Effector CD8-positive, alpha-beta T cell (primary cell): ENCODE measurements at places on chromosomes 2 and 18.

DNA sequence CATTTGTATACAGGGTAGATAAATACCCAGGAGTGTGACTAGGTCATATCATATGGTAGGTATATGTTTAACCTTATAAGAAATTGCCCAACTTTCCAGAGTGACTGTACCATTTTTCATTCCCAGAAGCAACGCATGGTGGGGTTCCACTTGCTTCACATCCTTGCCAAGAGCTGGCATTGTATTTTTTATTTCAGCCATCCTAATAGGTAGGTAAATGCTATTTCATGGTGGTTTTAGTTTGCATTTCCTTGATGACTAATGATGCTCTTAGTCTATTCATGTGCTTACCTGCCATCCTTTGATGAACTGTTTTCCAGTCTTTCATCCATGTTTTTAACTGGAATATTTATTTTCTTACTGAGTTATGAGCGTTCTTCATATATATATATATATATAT is 51.9 kb downstream of the MAP4K3 start:
- no peak for DNase-seq

DNA sequence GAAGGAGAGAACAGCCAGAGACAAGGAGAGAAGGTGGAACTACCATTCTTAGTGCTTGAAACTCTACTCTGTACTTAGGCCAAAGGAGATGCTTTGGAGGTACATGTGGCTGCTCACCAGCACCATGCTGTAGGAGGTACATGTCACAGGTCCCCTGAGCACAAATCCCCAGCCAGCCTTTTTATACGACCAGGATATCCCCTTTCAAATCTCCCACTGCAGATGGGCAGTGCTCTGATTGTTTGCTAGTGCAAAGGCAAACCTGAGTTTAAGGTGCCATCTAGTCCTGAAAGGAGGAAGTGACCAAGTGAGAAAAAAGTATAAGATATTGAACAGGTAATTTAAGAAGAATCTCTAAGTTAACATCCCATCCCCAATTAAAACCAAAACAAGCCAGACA is 17.1 kb upstream of the TTC21B start:
- no peak for DNase-seq

DNA sequence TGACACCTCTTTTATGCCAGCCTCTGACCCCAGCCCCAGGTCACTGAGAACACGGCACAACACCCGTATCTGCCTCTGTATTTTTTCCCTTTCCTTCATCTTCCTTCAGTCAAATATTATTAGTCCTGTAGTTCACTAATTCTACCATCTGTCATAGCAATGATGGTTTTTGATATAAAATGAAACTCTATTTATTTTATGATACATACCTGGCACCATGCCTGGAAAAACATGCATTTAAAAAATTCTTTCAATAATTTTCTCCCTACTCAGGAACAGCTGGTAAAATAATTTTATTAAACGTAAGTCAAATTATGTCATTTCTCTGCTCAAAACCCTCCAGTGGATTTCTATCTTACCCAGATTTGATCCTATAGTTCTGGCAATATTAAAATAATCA is 224.7 kb downstream of the CDH7 start:
- no peak for DNase-seq

- no peak for DNase-seq
Observed at GRCh38 chr2:155815851-155816250, 516.7 kb downstream of the NR4A2 start.

- no peak for DNase-seq
Observed at GRCh38 chr2:221500501-221501209, 71.4 kb downstream of the EPHA4 start.

- DNase-seq = no peak
Observed at GRCh38 chr18:45332871-45333270, 282.4 kb upstream of the SLC14A2 start.

GRCh38 chr2:239040152-239040761 is 192.4 kb downstream of the TWIST2 start:
- DNase-seq = no peak

DNA sequence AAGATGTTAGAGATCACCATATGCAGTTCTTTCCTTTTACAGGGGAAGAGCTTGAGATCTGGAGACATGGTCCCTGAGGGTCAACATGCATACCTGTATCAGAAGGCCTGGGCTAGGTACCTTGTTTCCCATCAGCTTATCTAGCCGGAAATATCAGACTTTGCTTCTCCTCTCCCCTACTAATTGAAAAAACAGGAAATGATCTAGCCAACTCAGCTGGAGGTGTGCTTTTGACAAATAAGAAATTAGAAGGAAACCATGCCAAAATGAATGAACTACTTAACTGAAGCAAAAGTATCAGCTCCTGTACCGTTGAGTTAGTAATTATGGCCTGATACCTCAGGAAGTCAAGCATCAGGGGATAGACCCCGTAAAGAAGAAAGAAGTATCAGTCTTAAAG is 20.4 kb downstream of the PKP4 start:
- DNase-seq = no peak

DNA sequence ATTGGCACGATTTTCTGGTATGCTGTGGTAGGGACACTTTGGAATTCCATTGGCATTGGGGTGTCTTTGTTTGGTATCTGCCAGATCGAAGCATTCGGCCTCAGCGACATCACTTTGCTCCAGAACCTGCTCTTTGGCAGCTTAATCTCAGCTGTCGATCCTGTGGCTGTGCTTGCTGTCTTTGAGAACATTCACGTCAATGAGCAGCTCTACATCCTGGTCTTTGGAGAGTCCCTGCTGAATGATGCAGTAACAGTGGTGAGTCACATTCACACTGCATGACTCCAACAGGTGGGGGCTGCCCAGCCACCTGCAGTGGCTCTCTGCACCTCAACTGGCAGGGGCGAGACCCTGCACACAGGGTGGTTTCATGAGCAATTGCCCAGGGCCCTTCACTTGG is 38.4 kb downstream of the SLC9A2 start:
- DNase-seq = no peak

DNA sequence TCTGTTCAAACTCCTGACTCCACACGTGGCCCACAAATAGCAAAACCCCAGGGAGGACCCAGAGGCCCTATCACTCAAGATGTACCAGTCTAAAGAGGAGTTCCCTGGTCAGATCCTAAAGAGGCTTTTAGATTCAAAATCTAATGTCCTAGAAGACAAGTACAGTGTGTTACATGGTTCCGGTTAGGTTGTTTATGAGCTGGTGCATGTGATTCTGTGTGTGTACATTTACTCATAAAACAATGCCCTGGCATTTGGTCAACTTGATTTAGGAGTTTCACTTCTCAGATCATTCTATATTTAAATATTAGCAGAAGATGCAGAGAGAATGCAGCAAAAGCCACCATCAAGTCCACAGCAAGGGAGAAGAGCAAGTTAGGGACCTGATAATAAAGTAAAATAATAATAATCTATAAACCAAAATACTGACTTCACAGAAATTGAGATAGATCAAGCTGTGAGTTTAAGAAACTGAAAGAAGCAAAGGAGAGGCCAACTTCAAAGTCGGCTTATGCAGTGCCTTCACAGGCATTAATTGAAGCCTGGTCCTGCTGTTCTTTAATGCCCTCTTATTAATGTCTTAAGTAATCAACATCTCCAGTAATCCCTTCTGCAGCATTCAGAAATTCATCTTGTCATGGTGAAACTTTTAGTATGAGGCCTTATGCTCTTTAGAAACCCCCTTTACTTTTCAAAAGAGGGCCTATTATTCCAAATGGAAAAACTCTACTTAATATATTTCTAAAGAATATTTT is 4.2 kb upstream of the AP1S3 start:
- no peak for DNase-seq

DNA sequence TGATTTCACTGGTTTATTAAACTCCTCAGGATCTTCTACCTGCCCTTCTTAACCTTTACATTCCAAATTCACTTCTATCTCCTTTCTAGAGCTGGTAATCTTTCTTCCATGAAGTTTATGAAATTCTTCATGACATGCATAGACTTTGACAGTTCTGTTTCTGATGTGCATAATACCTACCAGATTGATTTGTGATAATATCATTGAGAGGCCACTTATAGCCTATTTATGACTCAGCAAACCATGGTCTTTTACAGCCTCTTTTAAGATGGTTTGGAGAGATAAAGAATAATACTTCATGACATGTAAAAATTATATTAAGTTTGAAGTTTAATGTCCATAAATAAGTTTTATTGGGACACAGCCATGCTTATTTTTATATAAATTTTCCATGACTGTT is 14.0 kb downstream of the SCN2A start:
- no peak for DNase-seq

DNA sequence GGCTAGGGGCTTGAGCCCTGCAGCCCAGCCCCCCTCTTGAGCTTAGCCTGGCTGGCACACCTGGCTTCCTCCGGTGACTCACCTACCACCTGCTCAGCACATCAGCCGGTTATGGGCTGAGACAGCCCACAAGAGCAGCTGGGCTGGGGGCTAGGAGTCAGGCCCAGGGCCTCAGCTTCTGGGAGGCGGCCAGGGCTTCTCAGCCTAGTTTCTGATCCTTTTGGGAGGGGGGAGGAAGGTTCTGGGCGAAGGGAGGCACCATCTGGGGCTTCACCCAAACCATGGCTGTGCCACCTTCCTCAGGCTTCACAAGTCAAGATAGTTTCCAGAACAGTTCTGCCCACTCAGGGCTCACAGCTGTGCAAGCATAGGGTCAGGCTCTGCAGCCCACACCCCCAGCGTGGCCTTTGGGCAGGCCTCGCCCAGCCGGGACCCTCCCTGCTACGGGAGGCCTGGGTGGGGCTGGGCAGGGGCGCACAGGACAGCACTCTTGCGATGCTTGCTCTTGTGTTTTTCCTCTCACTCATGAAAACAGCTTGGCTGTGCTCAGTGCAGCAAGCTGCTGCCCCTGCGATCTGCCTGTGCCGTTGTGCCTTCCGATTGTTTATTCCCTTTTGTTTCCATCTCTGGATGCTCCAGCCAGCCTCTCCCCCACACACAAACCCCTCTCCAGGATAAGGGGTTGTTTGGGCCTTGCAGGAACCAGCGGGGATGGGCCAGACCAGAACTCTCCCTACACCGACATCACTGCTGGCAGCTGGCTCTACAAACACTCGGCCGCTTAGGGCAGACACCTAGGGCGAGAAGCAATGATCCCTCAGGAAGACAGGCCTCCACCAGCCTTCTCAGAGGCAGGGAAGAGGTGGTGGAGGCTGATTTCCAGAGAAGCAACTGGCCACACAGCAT is 26.1 kb upstream of the SEMA4C start:
- no peak for DNase-seq

GRCh38 chr2:172442072-172442895 is 14.9 kb downstream of the ITGA6 start:
- peak; percentile 10 for DNase-seq

DNA sequence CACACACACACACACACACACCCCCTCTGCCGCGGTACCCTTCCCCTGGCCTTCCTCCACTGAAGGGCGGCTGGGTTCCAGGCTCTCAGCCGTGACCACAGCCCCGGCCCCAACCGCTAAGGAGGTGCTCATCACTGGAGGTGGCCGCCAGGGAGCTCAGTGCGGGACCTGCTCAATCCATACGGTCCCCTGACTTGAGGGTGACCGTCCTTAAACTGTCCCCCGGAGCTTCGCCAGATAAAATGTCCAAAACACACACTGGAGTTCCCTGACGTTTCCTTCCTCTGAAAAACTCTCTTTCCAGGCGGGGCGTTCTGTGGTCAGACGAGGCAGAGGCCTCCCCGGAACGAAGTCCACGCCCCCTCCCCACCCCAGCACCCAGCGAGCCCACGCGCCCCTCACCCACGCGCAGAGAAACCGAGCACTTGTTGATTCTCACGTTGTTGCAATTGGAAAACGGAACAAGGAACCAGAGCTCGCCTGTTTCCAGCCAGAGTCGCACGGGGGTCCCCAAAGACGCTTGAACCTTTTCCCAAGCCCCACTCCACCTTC is 1.4 kb downstream of the MBP start:
- no peak for DNase-seq

GRCh38 chr2:100137866-100138570 is 4.4 kb downstream of the AFF3 start:
- no peak for DNase-seq

DNA sequence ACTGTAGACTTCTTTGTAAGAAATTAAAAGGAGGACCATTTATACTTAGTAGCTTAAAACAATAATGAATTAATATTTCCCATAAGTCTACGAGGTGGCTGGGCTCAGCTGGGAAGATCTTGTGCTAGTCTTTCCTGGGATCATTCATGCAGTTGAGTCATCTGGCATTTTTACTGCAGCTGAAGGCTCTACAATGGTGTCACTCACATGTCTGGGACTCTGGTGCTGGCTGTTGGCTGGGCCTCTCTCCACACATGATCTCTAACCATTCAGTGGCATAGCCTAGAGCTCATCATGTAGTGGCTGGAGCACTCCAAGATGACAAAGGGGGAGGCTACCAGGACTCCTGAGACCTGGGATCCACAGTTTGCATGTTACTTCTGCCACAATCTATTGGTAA is 35.5 kb downstream of the CLASP1 start:
- DNase-seq = no peak

DNA sequence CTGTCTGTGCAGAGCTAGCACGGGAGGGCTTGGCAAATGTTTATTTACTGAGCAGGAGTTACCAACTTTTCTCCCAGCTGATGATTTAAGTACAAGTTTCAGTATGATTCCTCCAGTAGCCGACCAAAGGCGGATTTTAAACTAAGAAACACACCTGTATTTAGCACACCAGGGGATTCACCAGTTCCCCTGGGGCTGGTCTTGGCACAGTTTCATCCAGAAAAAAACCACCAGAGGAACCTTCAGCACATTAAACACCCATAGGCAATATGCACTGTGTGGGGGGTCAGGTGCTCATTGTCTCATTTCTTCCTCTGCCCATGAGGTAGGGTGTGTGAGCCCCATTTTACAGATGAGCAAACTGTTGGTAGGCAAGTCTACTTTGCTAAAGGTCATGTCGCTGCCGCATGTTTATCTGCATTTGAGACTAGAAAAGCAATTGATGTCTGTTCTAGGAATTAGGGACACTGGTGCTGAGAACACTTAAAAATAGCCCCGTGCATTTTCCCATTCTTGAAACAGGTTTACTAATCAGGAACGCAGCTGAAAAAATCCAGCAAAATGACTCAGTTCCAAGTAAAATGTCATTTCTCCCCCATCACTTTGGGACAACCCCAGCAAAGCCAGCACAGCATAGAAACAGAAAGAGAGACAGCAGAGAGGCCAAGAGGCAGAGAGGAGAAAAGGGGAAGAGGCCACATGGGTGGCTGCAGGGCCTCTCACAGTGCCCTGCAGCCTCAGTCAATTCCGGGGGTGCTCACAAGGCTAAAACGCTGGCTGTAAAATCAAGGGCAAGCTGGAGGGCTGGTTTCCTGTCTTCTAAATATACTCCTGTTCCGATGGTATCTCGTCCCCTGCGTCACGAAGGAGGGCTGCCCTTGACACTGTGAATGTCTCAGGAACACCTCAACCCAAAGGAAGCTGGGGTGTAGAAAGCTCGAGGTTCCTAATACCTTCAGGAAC is 166.8 kb upstream of the ID2 start:
- peak; percentile 13 for DNase-seq

DNA sequence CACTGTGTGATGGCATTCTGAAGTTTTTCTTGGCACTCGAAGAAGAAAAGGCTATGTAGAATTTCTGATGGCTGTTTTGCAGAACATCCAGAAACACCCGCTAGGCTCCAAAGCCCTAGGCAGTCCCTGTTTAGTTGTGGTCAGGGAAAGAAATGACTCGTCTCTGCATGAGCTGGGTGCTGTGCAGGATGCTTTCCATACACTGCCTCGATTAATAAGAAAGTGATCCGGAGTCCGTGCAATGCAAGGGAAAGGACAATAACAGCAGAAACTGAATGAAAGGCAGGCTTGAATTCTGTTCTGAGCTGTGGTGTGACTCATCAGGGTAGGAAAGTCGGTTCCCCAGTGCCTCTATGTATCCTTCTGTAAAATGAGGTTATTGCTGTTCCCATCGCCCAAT is 18.7 kb downstream of the MAPRE3 start:
- no peak for DNase-seq
